ENCODE measurements at places on chromosomes 6 and 20. TPM values are rescaled to one million over a fixed set of nuclear protein-coding genes. Genes with fewer than 3 reads are reported as not detected.
A peak's percentile ranks its signal among the peaks of the same experiment; 100 is the strongest.

DNA sequence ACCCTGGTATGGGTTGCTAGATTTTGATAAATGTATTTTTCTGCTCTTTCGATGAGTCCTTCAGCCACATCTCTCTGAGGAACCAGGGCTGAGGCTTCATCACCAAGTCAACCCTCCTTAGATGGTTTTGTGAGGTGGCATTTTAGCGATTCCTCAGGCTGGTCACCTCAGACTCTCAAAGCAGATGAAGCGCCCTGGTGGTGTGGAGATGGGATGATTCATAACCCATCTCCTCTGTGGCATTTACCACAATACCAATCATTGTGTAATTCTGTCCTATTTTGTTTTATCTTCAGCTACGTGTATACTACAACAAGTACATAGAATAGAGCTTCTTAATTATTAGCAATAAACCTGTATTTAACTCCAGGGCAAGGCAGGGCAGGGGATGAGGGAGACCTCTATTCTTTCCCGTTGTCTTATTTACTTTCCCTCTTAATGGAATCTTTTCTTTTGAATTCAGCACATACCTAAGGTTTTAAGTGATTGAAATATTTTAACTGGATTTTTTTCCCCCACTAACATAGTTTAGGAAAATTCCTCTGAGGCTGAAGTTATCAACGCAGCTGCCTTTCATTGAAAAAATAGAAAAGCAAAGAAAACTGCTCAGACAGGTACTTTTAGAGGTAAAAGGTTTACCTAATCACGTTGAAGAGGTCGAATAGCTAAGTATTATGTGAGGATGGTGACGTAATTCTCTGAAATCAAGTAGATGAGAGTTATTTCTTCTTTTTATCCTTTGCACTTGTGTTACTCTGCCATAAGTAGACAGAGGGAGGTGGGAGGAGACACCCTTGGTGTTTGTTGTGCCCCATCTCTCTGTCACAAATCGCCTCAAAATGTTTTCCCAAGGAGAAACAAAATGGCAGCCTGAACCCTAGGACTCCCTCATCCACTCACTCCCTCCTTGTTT, 57.4 kb upstream of the EDN3 start:
- H3K4me3 ChIP-seq: no peak overlapping the region
- H3K4me1 ChIP-seq: peaks cover 22% of the 10 kb centered on the region
- H3K27ac ChIP-seq: peak overlapping the region; percentile 54
- DNase-seq: peak; percentile 60

GRCh38 chr6:125952764-125953501, 3.6 kb upstream of the HINT3 start:
- peaks cover 10% of the 10 kb centered on the region for H3K27me3 ChIP-seq
- DNase-seq: peak; percentile 62
- H3K36me3 ChIP-seq: no peaks in the 10 kb centered on the region
- H3K27ac ChIP-seq: no peak overlapping the region
- no peak overlapping the region for H3K4me3 ChIP-seq

GRCh38 chr6:140845701-140846100, 1287.0 kb upstream of the GJE1 start:
- H3K4me1 ChIP-seq: no peaks in the 10 kb centered on the region
- no peak overlapping the region for H3K4me3 ChIP-seq
- H3K27me3 ChIP-seq: peaks cover 2% of the 10 kb centered on the region
- no peak overlapping the region for H3K27ac ChIP-seq

DNA sequence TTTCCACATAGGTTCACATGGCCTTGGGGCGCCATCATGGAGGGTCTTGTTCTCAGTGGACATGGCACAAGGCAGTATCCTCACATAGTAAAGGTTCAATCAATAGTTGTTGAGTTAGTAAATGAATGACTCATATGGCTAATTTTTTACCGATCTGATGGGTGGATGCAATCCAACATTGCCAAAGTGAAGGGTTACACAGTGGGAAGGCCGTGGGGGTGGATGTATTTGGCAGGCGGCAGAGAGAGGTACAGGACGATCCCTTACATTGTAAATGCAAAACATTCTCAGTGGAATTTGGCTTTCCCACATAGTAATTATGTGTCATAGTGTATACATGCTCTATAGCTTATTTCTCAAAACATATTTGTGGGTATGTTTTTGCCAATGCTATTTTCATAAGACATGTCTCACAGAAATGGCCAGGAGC, 21.0 kb upstream of the PDE7B start:
- no peaks in the 10 kb centered on the region for H3K36me3 ChIP-seq
- no peak for DNase-seq
- no peaks in the 10 kb centered on the region for H3K4me1 ChIP-seq
- peaks cover 3% of the 10 kb centered on the region for H3K27me3 ChIP-seq
- H3K27ac ChIP-seq: no peak overlapping the region
- H3K4me3 ChIP-seq: no peak overlapping the region

DNA sequence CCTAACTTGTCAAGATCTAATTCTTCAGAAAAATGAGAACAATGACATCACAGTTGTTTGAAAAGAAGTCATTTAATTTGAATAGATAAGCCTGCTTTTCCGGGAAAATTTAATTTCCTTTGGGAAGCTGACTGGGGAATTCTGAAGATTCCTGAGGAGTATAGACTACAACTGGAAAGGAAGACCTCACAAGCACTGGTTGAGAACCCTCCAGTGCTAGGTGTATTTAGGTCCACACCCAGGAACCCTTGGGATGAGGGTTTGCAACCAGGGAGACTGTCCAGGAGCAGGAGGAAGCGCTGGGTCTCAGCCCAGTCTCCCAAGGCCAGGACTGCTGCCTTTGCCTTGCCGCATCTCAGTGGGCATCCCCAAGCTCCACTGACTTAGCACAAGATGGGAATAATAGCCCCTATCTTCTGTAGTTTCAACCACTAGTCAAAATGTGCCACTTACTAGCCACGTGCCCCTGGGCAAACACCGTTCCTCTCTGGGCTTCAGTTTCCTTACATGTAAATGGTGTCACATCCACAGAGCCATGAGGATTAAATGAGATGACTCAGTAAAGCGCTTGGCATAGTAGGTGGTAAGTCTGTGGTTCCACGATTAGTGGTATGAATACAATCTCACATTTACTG, 6.9 kb upstream of the CD93 start:
- no peak overlapping the region for H3K27ac ChIP-seq
- no peak overlapping the region for H3K4me3 ChIP-seq
- no peaks in the 10 kb centered on the region for H3K36me3 ChIP-seq
- no peaks in the 10 kb centered on the region for H3K4me1 ChIP-seq

DNA sequence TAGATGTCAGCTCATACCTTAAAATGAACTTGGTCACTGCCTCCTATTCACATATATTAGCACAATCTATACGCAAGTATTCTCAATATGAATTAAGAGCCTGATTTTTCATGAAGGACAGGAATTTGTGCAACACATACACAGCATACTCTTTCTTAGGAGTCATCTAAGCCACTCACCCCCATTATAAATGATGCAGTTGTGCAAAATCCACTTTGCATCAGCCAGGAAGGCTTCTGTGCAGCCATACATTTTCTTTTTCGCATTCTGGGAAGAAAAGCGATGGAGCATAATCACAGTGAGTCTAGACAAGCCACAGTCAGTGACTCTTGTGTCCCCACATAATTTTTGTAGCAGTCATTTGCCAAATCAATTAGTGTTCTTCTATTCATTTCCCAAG, 66.5 kb downstream of the ZMYND8 start:
- peaks cover 42% of the 10 kb centered on the region for H3K36me3 ChIP-seq
- H3K4me3 ChIP-seq: no peak overlapping the region
- no peaks in the 10 kb centered on the region for H3K27me3 ChIP-seq
- H3K4me1 ChIP-seq: peaks cover 5% of the 10 kb centered on the region
- no peak overlapping the region for H3K27ac ChIP-seq

DNA sequence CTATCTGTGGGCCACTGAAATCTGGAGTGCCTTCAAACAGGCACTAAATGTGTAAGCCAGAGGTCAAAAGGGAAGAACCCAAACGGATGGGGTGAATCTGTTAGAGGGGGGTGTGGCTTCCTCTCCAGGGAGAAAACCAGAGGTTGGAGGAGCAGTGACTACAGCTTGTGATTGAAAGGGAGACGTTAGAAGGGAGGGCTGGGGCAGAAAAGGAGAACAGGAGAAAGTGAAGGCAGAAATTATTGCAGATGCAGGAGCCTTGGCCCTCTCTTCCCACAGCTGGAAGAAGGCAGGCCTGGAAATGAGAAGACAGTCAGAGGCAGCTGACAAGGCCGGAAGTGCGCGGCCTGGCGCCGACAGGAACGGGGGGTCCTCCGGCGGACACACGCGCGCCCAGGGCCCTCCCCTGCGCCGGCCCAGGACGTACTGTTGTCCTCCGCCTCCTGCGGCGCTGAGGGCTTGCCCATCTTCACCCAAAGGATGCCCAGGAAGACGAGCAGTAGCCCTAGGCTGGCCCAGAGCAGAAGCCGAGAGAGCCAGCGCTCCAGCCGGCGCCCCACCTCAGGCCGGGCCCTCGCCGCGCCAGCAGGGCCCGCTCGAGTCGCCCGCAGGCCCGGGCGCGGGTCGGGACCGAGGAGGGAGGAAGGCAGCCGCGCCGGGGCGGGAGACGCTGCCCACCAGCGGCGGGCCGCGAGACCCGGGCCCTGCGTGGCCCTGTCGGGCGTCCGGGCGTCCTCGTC, 806 bp downstream of the LEMD2 start:
- peaks cover 37% of the 10 kb centered on the region for H3K36me3 ChIP-seq
- peak overlapping the region; percentile 97 for H3K27ac ChIP-seq

- no peaks in the 10 kb centered on the region for H3K36me3 ChIP-seq
- H3K4me3 ChIP-seq: no peak overlapping the region
- H3K27ac ChIP-seq: no peak overlapping the region
- no peaks in the 10 kb centered on the region for H3K4me1 ChIP-seq
- DNase-seq: no peak
- no peaks in the 10 kb centered on the region for H3K27me3 ChIP-seq
Observed at GRCh38 chr6:134551245-134551960, 233.5 kb upstream of the SGK1 start.

DNA sequence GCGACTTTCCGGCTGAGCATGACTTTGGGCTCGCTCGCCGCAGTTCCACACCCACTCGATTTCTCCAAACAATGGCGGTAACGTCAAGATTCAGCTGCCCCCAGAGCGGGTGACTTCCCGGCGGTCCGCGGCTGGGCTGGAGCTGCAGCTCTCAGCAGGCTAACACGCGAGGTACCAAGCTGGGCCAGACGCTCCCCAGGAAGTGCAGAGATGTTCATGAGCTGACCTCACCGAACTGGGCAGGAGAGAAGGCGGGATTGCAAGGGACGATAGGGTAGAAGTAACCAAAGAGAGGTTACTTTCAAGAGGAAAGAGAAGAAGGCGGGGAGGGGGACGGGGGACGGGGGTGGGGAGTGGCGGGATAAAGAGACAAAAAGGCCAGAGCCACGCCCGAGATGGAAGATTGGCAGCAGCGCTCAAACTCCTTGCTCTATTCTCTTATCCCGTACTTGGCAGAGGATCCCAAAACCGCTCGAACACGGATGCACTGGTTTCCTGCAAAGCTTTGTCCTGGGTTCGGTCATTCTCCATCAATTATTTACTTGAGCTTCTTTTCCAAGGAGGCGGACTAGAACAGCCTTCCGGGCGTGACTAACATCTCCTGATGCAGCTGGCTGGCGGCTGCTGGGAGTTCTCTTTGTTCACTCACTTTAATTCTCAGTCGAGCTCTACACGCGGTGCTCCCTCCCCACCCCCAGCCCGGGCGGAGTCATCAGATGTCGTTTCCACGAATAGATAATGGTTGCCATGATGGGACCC, at the start of gene MTCL3:
Gene MTCL3, minus strand, starts transcription at position 626 of the 759 bp plus-strand sequence.
- no peaks in the 10 kb centered on the region for H3K36me3 ChIP-seq
- H3K27ac ChIP-seq: peak within 1 kb of the TSS; percentile 67
- H3K4me1 ChIP-seq: peaks cover 32% of the 10 kb centered on the region
- H3K27me3 ChIP-seq: peaks cover 30% of the 10 kb centered on the region

DNA sequence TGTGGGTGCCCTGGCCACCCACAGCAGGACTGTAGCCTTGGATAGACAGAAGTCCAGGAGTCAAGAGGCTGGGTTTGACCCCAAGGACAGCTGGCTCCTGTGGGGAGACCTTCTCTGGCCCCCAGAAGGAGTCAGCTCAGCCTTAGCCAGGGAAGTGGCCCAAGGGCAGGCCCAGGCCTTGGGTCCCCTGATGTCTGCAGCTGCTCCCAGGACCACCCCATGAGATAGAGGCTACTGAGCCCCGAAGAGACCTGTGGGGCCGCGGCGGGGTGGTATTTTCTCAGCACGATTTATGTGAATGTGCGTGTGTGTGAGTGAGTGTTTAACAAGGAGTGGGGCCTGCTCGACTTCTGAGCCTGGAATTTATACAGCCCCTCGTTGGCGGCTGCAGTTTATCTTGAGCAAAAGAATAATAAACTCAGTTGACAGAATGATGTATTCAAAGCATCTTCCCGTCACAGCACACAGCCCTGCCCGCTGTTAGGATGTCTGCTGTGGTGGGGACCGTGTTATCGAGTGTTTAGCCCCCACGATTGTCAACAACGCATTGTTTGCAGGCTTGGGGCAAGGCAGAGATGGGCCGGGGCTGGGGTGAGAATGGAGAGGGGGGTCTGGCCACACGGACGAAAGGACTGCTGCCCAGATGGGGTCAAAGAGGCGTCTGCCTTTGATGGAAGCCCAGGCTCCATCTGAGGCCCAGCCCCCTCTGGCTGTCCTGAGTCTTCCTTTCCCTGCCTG, 163.3 kb downstream of the VEGFA start:
- H3K27me3 ChIP-seq: no peaks in the 10 kb centered on the region
- no peak for DNase-seq
- no peaks in the 10 kb centered on the region for H3K36me3 ChIP-seq
- H3K4me3 ChIP-seq: no peak overlapping the region
- no peak overlapping the region for H3K27ac ChIP-seq

DNA sequence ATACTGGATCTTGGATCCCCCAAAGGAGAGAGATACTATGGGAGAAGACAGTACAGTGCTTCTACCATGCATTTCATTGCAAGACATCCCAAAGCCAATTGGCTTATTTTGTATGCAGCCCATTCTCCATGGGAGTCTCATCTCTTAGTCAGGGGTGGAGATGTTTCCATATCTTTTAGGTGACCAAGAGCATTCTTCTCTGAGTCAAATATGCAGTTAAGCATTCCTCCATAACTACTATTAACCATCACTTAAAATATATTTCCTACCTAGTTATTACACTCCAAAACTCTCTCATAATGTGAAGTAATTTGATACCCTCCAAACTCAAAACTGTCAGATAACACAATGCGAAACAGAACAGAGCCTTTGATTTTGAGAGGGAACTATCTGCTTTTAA, 542.6 kb downstream of the HDGFL1 start:
- H3K4me1 ChIP-seq: no peaks in the 10 kb centered on the region
- DNase-seq: no peak
- H3K27ac ChIP-seq: no peak overlapping the region
- H3K4me3 ChIP-seq: no peak overlapping the region
- no peaks in the 10 kb centered on the region for H3K27me3 ChIP-seq

DNA sequence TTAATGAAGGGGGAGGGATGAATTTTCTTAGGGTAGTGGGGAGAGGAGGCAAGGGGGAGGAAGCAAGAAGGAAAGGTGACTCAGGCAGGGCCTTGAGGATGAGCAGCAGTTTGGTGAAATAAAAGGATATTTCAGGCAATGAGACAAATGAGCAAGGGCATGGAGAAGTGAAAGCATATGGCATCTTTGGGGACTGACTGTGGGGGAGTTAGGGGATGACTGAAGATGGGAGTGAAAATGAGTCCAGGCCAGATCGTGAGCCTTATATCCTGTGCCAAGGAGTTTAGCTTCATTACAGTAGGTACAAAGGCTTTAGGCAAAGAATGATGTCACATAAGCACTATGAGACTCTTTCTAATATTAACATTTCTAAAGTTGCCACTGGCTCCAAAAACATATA, 51.9 kb downstream of the ILRUN start:
- H3K4me1 ChIP-seq: peaks cover 16% of the 10 kb centered on the region
- DNase-seq: no peak
- no peak overlapping the region for H3K4me3 ChIP-seq
- H3K27ac ChIP-seq: no peak overlapping the region

Gene FGD2
- total RNA-seq: 0.52 TPM

Gene ARFGEF3
- 0.71 TPM for total RNA-seq

Gene FAM83D
- 11.1 TPM for total RNA-seq

Gene LINC00237
- total RNA-seq: not detected

Gene TSPO2
- total RNA-seq: not detected

Gene NOX3
- not detected for total RNA-seq

Gene LRRC73
- total RNA-seq: 0.12 TPM
